Activated CD4-positive, alpha-beta T cell treated with anti-CD3 and anti-CD28 coated beads for 24 hours (primary cell): ENCODE measurements at places on chromosomes 5 and 9.

GRCh38 chr5:52702877-52703276, 84.8 kb upstream of the ITGA1 start:
- DNase-seq, result no peak

- peak; percentile 6 for DNase-seq
Measured at GRCh38 chr9:113737517-113738271, 138.4 kb upstream of the ZNF618 start.

DNA sequence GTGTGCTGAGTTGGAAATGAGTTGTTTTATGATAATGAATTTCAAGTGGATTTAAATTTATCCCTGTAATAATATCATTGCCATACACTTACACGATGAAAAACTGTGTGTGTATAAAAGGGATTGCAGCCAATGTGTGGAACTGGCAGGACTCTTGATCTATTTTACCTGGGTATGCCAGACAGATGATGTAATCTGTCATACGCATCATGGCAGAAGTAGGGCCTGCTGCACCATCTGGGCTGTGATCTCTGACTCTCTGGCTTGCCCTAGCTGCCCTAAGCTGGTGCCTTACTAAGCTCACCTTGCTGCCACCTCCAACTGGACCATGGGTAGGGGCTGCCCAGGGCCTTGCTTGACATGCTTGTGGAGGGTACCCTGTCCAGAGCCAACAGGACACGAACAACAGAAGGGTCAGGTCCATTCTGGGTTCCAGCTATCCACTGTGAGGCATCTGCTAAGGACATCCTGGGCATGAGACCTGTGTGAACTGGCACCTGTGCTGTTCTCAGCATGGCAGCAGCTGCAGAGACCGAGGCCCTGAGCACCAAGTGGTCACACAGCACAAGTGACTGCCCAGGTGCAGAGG, 184.2 kb downstream of the FSTL4 start:
- DNase-seq, result no peak

DNA sequence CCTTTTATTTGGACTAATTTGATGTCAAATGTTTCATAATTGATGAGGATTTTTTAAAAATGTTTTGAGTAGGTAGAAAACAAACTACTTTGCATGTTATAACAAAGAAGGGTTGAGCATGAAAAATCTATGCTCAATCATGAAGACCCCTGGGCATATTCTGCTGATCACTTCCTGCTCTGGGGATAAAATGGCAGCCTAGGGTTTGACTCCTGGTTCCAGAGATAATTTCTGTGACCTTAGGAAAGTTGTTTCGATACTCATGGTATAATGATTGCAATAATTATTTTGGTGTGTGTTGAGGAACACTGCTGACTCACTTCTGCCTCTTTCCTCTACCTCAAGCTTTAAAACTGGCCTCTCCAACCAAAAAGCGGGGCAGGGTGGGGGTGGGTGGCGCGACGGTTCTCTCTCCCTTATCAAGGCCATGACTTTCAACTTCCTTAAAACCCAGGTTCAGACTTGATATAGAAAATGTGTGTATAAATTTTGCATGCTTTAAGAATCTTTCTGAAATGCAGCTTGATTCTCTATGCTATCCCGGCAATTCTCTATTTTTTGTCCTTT, 6.0 kb upstream of the PIP5K1B start:
- no peak for DNase-seq

DNA sequence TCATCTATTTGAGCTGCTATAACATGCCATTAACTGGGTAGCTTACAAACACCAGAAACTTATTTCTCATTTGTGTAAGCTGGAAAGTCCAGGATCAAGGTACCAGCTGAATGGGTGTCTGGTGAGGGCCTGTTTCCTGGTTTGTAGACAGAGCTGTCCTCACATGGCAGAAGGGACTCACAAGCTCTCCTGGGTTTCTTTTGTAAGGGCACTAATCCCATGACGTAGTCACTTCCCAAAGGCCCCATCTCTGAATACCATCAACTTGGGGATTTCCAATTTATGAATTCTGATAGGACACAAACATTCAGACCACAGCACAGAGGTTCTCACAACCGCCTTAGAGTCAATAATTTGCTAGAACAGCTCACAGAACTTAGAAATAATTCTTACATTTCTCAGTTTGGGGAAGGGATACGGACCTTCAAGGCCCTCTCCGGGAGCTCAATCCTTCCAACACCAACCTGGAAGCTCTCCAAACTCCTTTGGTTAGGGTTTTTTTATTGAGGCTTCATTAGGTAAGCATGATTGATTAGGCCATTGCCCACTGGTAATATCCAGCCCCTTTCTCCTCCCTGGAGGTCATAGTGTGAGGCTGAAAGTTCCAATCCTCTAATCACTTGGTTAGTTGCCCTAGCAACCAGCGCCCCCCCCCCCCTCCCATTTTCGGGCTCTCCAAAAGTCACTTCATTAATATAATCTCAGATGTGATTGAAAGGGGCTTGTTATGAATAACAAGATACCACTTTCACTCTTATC, 7.6 kb upstream of the DNAJA1 start:
- DNase-seq, result no peak

DNA sequence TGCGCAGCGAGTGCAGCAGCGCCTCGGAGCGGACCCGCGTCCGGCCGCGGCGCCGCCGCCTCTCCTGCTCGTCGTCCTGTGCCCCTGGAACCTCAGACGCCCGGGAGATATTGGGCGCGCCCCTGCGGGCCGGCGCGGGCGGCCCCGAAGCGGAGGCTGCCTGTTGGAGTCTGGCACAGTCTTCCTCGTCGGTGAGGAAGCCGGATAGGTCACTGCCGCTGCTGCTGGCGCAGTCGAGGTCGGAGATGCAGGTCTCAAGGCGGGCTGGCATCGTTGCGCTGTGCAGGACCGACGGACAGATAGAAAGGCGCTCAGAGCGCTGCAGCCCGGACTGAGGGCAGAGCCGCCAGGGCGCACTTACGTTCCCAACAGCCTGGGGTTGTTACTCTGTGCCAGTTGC, 344 bp downstream of the NEUROG1 start:
- no peak for DNase-seq

GRCh38 chr5:1203311-1203967, 2.0 kb downstream of the SLC6A19 start:
- no peak for DNase-seq

GRCh38 chr9:1125741-1126140, 75.6 kb downstream of the DMRT2 start:
- no peak for DNase-seq

DNA sequence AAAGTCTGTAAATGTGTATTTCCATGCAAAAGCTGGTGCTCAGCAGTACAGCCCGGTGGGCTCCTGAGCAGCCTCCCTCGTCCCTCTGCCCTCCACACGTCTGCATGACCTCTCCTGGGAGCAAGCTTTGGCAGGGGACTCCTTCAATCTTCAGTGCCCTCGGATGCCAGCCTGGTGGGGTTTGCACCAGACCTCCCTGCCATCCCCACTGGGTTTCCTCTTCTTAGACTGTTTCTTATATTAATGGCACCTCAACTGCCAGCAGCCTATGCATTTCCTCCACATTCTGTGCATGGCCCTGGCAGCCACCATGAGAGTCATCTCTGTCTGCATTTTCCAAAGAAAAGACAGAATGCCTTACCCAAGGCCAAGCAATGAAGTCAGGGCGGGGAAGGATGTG, 108.4 kb downstream of the ROR2 start:
- DNase-seq, result no peak

DNA sequence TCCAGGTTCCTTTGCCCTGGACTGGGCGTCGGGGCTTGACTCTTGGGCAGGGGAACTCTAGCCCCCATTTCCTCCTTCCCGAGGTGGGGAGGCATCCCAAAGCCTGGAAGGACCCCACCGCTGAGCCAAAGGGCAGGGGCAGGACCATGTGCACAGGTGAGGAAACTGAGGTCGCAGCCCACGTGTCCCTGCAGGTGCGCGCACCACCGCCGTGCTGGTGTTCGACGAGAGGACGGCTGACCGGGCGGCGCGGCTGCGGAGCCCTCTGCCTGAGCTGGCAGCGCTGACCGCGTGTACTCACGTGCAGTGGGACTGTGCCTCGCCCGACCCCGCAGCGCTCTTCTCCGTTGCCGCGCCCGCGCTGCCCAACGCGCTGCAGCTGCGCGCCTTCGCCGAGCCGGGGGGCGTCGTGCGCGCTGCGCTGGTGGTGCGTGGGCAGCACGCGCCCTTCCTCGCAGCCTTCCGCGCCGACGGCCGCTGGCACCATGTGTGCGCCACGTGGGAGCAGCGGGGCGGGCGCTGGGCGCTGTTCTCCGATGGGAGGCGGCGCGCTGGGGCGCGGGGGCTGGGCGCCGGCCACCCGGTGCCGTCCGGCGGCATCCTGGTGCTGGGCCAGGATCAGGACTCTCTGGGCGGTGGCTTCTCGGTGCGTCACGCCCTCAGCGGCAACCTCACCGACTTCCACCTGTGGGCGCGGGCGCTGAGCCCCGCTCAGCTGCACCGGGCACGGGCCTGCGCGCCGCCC, 2.8 kb downstream of the ADGRD2 start:
- DNase-seq, result no peak

- no peak for DNase-seq
Measured at GRCh38 chr9:8456344-8456743, 656.8 kb upstream of the DMAC1 start.

- no peak for DNase-seq
Measured at GRCh38 chr9:98913705-98914104, 30.0 kb upstream of the COL15A1 start.

DNA sequence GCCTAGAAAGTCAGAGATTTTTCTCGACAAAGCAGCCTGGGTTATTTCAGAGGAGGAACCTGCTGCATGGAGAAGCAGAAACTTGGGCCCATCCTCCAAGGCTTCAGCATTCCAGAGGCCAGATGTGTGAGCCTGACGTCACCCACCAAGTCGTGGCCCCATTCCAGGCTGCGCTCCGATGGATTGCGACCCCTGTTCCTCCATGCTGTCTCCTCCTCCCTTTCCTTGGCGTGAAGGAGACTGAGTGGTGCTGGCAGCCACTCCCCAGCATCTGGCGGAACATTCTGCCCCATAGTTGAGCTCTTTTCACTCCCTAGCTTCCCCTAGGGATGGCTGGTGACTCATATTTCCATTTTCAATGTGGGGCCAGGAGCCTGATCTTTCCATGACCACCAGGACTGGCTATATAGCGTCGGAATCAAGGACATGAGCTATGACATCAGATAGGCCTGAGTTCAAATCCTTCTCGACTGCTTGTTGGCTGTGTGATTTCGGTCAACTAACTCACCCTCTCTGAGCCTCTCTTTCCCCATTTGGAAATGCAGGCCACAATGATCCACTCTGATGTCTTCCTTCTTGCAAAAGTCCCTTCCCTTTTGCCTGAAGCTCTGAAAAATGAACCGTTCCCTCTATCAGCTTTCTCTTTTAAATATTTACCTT, 24.5 kb upstream of the DUSP1 start:
- DNase-seq, result no peak

- DNase-seq, result peak; percentile 29
Measured at GRCh38 chr5:80960531-80961375, 590 bp downstream of the RASGRF2 start.

- no peak for DNase-seq
Measured at GRCh38 chr5:109756543-109757185, 66.9 kb downstream of the MAN2A1 start.

DNA sequence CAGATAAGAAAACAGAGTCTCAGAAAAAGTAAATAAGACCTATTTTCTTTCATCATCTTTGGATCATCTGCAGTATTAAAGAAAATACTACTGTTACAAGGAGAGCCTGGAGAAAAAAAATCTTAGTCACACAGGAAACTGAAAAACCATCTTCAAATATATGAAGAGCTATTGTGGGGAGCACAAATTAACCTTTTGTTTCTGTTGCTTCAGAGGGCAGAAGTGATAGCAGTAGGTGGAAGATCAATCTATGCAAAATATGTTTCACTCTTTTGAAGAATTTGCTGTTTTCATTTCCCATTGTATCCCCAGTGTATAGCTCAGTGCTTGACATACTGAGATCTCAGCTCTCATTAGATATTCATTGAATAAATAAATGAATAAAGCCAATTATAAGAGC, 13.1 kb upstream of the CEMIP2 start:
- no peak for DNase-seq

GRCh38 chr5:43117092-43117491, 3.6 kb upstream of the ZNF131 start:
- DNase-seq, result no peak

- no peak for DNase-seq
Measured at GRCh38 chr9:135847833-135848232, 59.5 kb downstream of the CAMSAP1 start.

DNA sequence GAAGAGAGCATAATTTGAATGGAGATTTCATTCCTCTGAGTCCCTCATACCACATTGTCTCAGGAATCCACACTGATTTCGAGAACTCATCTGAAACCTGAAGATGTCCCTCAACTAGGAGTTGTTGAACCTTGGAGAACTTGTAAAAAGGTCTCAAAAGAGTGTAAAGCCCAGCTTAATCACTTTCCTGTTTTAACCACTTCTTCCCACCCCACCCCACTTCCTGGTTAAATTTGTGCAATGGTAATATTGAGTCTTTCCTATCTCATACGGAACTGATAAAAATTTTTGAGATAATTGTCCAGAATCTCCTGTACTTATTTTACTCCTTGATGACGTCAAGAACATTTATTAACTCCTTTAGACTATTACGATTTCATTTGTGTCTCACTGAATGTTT, 240.7 kb downstream of the ARRDC3 start:
- DNase-seq, result no peak

DNA sequence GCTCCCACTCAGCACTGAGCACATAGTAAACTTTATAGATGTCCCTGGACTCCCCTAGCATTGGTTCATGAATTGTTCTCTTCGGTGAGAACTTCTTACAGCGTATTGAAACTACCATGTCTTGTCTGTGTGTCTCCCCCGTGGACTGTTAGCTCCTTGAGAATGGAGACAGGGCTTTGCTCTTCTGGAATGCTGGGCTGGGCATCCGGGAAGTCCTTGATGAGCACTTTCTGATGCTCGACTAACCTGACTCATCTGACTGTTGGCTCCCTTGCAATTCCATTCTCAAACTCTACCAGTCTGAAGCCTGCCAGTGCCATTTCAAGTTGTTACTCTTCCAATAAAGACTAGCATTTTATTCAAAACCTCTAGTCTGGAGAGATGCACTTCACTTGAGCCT, 15.0 kb upstream of the PFDN1 start:
- no peak for DNase-seq

- peak; percentile 83 for DNase-seq
Measured at GRCh38 chr9:131237931-131238401, 38.3 kb downstream of the FAM78A start.

DNA sequence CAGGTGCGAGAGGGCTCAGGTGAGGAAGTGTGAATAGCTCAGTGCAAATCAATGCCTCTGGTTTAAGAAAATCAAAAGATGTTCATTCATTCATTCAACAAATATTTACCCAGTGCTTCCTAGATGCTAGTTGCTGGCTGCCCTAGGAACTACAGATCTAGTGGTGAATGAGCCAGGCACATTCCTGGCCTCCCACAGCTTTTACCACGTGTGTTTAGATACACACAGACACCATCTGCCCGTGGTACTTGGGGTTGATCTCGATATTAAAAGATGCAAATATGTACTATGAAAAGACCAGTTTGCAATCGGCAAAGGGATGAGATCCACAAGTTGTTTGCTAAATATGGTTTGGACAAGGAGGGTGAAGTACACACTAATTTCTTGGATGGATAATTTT, 78.2 kb downstream of the GTF3C4 start:
- no peak for DNase-seq

- no peak for DNase-seq
Measured at GRCh38 chr5:15585841-15586591, 86.0 kb downstream of the FBXL7 start.

- DNase-seq, result no peak
Measured at GRCh38 chr9:38071470-38072134, 2.6 kb upstream of the SHB start.

- DNase-seq, result no peak
Measured at GRCh38 chr5:120454094-120454798, 9.9 kb upstream of the PRR16 start.

GRCh38 chr5:119309326-119309725, 46.5 kb upstream of the TNFAIP8 start:
- DNase-seq, result no peak
